ENCODE measurements at places on chromosomes 16 and 17.

GRCh38 chr16:49399594-49400364, 26.2 kb downstream of the C16orf78 start:
- DNase-seq = no peak

DNA sequence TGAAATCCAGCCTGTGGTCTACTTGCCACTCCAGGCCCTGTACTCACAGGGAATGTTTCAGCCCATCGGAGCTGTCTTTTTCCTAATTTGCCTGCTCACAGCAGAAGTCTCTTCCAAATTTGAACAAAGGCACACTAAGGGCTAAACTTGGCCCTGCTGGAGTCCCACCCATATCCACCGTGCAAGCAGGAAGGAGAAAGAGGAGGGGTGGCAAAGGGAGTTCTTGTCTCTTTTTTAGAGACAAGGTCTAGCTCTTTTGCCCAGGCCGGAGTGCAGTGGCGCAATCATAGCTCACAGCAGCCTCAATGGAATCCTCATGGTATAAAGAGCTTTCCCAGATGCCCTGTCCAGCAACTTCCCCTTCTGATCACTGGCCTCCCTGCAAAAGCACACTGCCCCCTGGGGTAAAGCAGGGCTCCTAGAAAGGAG, 2.7 kb upstream of the PRM1 start:
- DNase-seq = no peak

- no peak for DNase-seq
Observed at GRCh38 chr17:33463887-33464286, 170.8 kb upstream of the ASIC2 start.

DNA sequence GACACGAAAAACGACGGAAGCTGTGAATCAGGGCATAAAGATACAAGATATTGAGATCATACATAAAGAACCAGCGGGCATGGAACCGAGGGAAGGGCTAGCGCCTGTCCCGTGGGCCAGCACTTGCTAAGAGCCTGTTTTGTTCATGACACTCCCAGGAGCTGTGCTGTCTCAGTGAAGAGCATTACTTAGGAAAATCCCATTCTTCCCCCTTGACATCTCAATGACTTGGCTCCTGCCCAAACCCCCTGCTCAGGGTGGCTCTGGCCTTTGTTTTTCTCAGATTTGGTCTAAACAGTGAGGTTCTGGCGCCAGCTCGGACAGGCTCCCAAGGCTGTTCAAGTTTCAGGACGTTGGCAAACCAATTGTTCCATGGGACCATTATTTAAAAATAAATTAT, 79.1 kb upstream of the SEC14L1 start:
- DNase-seq = no peak

GRCh38 chr17:336110-337021, 16.2 kb downstream of the RPH3AL start:
- peak; percentile 39 for DNase-seq

DNA sequence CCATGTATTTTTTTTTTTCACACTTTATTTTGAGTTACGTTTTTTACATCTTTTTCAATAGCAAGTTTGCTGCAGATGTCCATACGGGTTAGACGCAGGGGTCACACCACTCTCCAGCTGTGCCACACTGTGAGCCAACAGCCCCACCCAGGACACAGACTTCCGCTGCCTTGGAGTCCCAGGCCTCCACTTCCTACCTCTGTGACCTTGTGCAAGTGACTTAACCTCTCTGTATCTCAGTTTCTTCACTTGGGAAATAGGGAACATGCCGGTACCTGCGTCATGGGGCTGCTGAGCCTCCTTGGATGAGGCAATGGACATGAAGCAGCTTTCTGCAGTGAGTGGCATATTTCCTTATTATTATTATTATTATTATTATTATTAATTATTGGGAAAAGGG, 3.3 kb upstream of the PITPNA start:
- DNase-seq = no peak

GRCh38 chr17:1109606-1110540, 69.9 kb downstream of the ABR start:
- no peak for DNase-seq

DNA sequence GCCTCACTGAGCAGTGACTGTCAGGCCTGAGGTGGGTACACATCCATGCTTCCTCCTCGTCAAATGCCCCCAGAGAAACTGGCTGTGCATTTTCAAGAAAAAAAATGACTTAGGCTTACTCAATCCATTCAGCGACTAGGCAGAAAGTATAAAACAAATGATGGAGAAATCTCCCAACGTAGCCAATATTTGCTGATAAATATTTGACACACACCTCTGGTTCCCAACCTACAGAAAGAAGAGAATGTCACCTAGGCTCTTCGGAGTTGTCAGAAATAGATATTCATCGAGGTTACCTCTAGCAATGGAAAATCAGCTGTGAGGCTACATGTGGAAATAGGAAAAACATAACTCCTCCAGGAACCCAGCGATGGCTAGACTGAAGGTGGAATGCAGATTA, 12.4 kb upstream of the TOM1L1 start:
- DNase-seq = no peak

DNA sequence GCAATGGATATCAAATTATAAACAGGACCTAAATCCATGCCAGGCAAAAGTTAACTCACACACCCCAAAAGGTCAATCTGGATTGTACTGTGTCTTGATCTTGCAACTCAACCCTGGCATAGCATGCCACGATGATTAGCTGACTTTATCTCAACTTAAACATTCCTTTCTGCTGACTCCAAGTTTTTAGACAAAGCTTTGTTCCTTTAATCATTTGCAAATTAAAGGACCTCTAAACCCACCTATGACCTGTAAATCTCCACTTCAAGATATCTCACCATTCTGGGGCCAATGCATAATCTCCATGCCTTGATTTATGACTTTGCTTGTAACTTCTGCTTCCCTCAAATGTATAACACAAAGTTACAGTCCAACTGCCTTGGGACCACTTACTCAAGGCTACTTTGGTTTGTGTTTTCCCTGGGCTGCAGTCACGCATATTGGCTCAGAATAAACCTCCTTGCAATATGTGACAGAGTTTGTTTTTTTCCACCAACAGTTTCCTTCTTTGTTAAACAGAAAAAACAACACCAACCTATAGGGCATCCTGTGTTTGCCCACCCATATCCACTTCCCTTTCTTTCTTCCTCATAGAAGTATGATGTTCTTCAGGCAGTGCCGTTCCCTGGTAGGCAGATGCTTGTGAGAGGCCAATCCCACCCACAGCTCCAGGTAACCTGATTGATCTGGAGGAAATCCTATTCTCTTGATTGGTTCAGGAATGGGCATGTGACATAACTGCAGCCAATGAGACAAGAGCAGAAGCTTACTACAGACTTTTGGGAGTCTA, 390.6 kb upstream of the ERCC4 start:
- no peak for DNase-seq

DNA sequence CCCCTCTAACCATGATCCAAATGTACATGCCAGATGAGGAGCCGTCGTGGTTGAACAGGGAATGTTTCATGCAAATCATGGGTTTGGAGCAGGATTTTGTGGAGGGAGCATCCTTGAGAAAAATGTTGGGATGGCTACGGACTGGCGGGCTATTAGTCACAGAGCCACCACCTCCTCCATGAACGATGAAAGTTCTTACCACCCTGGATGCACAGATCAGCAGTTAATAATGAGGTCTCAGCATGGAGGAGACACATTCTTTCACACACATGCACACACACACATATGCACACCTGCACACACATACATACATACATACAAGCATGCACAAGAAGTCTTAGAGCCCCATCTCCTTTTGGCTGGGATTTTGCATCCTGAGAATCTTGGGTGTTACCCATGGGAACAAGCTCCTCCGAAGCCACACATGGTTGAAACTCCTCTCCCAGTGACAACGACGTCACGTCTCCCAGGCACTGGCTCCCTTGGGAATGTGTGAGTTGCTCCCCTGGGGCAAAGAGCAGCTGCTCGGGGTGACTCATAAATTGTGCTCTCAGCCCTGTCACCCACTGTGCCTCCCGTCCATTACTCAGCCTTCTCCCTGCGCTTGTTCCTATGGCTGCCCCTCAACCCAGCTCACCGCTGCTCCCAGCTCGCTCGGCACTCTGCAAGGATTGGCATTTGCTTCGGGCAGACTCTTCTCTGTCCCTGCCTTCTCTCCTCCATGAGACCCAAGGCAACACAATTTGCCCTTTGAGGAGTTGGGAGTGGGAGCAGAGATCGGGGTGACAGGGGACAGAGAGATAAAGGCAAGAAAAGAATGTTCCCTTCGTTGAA, 344.6 kb downstream of the SOX9 start:
- DNase-seq = peak; percentile 88

- no peak for DNase-seq
Observed at GRCh38 chr16:9929313-9929712, 252.9 kb downstream of the GRIN2A start.

DNA sequence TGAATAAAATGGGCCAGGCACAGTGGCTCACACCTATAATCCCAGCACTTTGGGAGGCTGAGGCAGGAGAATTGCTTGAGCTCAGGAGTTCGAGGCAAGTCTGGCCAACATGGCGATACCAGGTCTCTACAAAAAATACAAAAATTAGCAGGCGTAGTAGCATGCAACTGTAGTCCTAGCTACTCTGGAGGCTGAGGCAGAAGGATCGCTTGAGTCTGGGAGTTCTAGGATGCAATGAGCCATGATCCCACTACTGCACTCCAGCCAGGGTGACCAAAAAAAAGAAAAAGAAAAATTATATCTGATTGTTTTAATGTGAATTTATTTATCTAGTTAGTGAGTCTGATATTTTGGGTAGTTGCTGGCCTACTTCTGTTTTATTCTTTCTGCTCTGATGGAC, 7.0 kb downstream of the IL34 start:
- no peak for DNase-seq

DNA sequence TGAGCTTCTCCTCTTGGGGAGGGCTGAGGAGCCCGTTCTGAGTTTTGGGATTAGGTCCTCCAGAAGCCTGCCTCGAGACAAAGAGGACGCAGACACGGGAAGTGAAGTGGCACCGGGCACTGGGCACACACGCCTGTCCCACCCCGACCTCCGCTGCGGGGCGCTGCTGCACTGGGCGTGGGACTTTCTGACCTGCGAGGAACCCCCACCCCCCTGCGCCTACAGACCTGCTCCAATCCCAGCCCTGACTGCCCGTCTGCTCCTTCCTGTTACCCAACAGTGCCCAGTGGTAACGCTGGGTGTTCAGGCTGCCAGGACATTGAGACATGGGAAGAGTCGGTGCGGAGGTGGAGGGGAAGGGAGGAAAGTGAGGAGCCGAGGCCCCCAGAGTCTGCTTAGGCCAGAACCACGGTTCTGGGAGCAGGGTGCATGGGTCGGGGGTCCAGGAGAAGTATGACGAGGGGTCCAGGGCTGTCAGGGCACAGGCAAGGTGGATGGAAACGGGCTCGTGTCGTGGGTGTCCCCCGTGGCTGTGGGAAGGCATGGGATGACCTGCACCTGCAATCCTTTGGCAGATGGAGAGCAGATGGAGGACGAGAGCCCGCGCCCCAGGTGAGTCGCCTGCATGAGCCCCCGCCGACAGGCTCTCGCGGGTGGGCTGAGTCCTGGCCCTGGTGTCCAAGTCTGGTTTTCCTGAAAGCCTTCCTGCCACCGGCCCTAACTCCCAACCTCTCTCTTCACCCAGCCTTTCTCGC, 112.0 kb upstream of the CREBBP start:
- DNase-seq = no peak

DNA sequence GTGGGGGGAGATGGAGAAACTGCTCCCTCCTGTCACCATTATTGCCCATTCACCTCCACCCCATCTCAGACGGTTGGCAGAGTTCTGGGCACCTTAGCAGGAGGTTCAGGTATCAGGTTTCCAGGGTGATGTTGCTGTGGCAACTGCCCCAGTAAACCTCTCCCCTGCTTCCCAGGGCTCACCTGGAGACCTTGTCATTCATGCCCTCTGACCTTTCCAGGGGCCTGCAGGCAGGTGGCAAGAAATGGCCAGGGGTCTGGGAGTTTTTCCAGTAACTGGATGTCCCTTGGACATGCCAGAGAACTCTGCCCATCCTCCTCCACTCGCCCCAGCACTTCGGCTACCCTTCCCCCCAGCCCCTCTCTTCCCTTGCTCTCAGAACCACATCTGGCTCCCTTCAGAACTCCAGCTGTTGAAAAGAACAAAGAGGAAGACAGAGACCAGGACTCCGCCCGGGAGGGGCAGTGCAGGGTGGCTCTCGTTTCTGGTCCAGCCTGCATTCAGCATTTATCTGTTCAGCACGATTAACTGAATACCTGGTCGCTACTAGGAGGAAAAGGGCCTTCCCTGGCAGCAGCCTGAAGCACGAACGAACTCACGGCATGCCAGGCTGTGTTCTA, 8.5 kb downstream of the MLLT6 start:
- DNase-seq = no peak

DNA sequence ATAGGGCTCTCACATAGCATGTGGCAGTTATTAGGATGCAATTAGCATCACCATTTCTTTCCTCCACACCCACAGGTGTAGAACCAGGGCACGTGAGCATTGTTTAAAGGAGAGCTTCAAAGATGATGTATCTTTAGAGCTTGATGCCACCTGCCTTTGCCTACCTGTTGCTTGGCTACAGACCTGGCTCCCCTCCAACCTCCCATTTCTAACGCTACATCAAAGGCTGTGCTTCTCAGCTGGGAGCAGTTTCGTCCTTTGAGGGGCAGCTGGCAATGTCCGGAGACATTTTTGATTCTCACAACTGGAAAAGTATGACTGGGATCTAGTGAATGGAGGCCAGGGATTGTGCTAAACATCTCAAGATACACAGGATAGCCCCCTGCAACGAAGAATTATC, 78.5 kb upstream of the CLEC3A start:
- peak; percentile 91 for DNase-seq

- no peak for DNase-seq
Observed at GRCh38 chr16:71205482-71206131, 24.9 kb downstream of the HYDIN start.

DNA sequence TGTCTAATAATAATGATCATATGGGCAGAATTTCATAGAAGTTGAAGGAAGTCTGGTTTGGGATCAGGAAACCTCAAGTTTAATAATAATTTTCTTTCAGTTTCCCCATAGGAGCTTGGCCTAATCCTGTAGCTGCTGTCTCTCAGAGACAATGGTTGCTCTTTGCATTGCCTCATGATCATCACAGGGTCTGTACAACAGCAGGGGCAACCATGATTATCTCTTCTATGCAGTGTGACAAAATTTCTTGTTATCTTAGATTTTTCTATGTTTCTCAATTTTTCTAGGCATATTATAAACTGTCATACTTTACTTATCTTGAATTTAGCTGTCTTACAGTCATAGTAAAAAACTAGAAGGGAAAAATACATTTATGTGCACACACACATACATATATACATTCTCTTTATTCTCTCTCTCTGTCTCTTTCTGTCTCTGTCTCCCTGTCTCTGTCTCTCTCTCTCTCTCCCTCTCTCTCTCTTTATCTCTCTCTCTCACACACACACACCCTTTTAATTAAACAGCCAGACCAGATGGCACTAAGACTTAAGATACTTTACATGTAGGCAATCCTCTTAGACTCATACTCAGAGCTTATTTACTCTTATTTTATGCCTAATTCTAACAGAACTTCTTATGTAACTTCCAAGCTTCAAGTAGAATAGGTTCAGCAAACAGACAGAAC, 30.5 kb downstream of the SMIM36 start:
- DNase-seq = no peak
